NCI-H1417 treated with DMSO at 0.1 percent for 48 hours (cell line): ENCODE measurements at places on chromosomes 12 and 14.

GRCh38 chr12:132429946-132430643 lies 59.9 kb upstream of the FBRSL1 start:
- peak; percentile 86 for DNase-seq

GRCh38 chr12:85060916-85061315 lies 24.8 kb downstream of the LRRIQ1 start:
- DNase-seq = no peak

DNA sequence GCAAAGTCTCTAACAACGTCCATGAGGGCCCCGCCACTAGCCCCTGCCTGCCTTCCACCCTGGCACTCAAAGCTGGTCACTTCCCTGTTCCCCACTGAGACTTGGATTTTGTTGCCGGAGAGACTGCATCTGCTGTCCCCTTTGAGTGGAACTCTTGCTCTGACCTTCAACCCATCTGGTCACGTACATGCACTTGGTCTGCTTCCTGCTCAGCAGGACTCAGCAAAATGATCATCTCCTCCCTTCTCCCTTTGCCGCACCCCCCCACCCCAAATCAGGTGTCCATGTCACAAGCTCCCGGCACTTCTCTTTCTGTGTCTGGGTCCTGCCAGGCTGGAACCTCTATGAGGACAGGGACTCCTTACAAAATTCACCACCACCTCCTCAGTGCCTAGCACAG lies 180.9 kb downstream of the CHST11 start:
- DNase-seq = no peak

DNA sequence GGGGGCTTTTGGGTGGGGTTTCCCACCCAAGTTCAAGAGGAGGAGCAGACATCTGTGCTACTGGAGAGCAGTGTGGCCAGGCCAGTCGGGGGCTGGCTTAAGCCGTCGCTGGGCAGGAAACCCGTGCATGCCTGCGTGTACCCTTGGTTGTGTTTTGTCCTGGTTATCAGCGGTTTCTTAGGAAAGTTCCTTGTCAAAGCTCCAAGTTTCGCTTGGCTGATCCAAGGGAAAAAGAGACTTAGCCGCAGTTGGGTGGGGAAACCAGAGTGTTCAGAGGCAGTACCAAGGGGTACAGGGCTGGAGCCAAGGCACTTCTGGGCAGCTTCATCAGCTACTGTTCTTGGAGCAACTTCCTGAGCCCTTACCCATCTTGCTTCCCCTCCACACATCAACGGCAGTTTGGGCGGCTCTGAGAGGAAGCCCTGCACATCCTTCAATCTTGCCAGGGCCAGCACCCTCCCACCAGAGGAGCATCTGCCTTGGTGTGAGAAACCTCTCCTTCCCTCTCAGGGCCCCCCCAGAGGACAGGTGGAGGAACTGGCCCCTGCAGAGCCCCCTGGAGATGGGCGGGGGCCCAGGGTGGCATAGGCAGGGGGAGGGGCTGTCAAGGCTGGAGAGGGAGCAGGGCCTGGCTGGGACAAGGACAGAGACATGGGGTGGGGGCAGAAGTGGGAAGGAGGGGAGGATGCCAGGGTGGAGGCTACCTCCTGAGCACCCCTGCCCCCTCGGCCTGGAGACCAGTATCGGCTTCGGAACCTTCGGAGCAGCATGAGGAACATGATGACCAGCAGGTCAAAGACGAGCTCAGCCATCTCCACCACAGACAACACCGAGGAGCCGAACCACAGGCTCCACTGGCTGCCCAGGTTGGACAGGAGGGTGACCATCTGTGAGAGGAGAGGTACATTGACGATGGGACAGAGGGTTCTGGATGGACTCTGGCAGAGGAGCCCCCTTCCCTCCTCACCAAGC lies 5.8 kb upstream of the TNFRSF1A start:
- no peak for DNase-seq

GRCh38 chr14:22919601-22919921 lies 612 bp upstream of the RBM23 start:
- DNase-seq = no peak

GRCh38 chr12:75622492-75622891 lies 111.1 kb upstream of the KRR1 start:
- no peak for DNase-seq

GRCh38 chr12:13165617-13166041 lies 30.9 kb upstream of the EMP1 start:
- no peak for DNase-seq

DNA sequence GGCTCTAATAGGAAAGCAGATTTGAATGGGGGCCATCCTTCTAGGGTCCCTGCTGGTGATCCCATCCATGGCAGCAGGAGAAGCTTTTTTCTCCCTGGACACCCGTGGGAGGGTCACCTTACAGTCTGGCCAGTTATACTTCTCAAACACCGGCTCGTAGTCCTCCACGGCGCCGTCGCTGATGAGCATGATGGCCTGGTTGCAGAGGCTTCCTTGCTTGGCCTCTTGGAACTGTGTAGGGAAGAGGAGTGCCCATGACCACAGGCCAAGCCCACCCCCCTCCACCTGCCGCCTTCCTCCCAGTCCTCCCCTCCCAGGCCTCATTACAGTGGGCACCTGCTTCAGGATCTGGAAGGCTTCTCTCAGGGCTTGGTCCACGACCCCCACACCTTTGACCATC lies 33.8 kb downstream of the CACNA2D4 start:
- no peak for DNase-seq

GRCh38 chr12:31759632-31760459 lies 31.0 kb upstream of the AMN1 start:
- no peak for DNase-seq

DNA sequence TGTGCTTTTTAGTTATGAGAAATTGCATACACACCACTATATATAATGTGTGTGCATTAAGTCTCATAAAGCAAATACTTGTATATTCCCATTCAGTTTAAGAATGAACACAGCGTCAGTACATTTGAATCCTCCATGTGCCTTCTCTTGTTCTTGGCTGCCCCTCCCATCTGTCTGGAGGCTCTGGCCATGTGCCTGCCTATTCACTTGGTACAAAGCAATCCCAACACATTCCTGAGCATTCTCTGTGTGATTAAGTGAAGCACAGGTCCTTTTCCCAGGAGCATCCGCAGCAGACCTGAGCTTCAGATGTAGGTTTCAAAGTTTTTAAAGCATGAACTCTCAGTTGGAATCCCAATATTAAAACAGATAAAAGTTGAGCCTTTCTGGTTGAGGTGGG lies 58.7 kb downstream of the POLR3B start:
- no peak for DNase-seq

DNA sequence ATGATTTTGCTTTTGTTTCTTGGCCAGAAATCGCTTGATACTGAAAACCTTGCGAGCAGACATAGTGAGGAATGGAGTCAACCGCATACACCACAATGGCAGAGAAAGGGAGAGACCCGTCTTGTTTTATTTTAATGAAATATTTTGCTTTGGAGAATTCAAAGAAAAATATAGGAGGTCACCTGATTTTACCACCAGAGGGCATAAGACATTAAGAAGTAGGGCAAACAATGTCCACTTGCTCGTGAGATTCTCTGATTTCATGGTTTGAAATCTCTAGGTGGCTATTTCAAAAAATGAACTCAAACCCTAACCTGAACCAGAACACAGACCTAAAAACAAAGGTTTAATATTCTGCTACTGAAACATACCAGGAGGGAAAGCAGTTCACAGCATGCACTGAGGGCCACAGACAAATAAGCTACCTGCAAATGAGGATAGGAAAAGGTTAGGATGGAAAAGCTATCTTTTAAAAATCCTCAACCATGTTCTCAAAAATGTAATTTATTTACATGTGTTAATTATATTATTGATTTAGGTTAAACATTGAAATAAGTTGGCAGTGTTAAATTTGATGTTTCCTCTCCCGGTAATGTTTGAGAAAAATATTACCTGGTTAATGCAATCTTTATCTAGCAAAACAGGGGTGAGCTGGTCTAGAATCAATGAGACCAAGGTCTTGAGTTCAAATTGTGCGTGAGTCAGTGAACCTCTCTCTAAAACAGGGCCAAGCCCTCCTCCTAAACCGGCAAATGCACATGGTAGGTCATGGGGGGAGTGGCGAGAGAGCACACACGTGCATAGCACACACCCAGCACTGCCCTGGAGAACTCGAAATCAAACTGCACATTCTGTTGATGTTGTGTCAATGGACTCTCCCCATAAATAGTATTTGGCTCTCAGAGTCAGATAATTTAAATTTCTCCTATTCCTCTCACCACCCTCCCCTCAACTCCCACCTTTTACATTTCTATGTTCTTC lies 12.5 kb downstream of the IFNG-AS1 start:
- DNase-seq = no peak

DNA sequence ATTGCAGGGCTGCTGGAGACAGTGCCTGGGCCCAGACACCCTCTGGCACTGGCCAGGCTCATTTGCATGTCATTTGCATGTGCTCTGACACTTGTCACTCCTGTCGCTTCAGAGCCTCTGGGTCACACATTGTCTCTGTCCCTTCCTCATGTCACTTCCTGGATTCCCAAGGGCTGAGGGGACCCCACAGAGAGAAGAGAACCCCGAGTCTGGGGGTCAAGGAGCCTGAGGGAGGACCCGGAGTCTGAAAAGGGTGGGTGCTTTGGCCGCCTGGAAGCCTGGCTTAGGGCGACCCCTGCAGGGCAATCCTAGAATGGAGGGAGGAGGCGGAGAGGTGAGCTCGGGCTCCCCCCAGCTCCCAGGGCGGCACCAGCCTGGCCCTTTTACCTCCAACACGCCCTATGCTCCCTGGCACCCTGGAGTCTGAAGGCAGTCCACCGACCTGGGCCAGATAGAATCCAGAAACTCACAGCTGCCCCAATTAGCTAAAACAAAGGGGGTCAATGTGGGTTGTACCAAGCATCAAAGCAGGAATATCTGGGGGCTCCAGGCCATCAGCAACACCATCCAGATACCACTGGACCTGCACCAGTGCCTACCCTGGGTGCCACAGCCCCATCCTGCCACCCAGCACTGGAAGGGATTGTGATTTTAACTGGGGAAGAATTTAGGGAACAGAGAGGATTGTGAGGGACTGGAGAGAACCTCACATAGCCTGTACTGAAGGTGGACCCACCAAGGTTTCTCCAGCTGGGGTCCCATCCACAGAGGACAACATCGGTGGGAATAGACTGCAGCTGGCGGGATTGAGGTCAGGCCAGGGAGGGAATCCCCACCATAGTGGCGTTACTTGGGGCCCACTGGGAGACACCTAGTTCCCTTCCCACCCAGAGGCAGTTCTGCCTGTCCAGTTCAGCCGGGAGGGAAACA lies 21.8 kb upstream of the KRT78 start:
- DNase-seq = no peak

DNA sequence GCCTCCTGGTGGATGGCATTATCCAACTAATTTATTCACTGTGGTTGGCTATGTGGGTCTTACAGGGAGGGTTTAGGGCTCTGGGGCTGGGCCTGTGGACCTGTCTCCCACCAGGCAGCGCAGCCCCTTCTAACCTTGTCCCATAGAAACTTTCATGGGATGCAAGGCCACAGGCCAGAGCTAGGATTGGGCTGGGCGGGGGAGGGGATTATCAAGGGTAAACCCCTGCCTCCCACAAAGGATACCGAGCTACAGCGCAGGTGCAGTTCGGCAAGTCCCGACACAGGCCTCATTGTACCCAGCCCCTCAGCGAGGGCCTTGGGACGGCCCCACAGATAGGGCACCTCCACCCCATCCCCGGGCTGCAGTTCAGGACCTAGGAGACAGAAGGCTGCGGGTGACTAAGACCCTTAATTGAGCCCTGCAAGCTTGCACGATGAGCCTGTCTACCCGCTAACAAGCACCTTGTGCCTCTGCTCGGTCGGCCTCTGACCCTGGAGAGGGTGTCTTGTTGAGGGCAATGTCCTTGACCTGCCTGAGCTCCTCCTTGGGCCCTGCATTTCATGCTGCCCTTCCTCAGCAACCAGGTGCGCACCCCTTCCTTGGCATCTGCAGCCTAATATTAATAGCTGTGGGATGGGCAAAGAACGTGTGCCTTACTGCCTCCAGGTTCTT lies 46.7 kb downstream of the PSMA6 start:
- DNase-seq = no peak

DNA sequence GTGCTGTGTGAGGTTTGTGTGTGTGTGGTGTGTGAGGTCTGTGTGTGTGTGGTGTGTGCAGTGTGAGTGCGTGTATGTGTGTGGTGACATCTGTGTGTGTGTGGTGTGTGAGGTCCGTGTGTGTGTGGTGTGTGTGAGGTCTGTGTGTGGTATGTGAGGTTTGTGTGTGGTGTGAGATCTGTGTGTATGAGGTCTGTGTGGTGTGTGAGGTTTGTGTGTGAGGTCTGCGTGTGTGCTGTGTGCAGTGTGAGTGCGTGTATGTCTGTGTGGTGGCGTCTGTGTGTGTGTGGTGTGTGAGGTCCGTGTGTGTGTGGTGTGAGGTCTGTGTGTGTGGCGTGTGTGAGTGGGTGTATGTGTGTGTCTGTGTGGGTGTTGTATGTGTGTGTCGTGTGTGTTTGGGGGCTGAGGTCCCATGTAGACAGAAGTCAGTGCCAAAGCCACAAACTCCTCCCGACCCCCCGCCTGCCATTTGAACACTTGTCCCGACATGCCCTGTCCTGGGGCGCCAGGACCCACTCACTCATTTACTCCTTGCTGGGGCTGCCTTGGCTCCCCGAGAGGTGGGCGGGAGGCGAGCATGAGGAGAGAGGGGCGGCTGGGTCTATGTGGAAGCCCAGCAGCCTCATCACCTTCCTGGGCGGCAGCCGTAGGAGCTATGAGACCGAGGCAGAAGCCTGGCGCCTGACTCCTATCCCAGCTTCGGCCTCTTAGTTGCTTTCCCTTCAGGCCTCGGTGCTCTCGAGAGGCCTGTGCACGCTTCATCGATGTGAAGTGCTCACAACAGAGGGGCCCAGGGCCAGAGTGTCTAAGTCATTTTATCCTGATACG lies 20.5 kb downstream of the RILPL1 start:
- DNase-seq = no peak

DNA sequence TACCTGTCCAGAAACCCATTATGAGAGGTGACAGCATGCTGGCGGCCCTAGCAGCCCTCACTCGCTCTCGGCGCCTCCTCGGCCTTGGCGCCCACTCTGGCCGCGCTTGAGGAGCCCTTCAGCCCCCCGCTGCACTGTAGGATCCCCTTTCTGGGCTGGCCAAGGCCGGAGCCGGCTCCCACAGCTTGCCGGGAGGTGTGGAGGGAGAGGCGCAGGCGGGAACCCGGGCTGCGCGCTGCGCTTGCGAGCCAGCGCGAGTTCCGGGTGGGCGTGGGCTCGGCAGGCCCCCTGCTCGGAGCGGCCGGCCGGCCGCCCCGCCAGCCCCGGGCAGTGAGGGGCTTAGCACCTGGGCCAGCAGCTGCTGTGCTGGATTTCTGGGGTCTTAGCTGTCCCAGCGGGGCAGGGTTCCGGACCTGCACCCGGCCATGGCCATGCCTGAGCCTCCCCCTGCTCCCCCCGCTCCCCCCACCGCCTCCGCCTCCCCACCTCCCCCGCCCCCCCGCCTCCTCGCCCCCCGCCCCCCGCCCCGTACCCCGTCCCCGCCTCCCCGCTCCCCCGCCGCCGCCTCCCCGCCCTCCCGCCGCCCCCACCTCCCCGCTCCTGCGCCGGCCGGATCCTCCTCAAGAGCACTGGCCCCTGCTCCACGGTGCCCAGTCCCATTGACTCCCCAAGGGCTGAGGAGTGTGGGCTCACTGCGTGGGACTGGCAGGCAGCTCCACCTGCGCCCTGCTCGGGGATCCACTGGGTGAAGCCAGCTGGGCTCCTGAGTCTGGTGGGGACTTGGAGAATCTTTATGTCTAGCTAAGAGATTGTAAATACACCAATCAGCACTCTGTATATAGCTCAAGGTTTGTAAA lies 163.1 kb downstream of the KLHL28 start:
- DNase-seq = no peak

- no peak for DNase-seq
These were observed 25.9 kb upstream of the PNMA1 start for GRCh38 chr14:73739899-73740617.

- no peak for DNase-seq
These were observed 4.6 kb upstream of the SLC22A17 start for GRCh38 chr14:23357261-23357660.
